ENCODE measurements at places on chromosomes 11 and 22. TPM values are rescaled to one million over a fixed set of nuclear protein-coding genes. Genes with fewer than 3 reads are reported as not detected.

Gene OR8A1
- total RNA-seq = not detected

Gene TMEM109
- 16.9 TPM for total RNA-seq

Gene SLC22A25
- not detected for total RNA-seq

Gene MYEOV
- 2.9 TPM for total RNA-seq

Measured in smooth muscle cell of the umbilical artery (primary cell).